ENCODE measurements at places on chromosomes 6 and 20. TPM values are rescaled to one million over a fixed set of nuclear protein-coding genes. Genes with fewer than 3 reads are reported as not detected.

DNA sequence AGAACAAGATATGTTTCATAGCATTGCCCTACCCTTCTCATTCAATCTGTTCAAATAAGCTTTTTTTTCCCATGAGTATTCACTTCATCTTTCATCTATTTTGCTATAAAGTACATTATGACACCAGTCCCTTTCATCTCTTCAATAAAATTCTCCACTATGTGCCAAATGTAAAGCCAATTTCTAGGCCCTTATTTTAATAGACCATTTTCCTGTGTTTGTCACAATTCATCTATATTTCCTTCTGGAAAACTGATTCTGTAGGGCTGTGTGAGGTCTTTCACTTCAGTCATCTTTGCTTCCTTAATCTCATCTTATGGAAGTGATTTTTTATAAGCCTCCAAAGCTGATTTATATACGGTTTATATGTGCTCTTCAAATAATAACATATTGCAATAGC is 992.4 kb upstream of the EYS start:
- no peak for DNase-seq

Gene PHACTR3
- not detected for total RNA-seq

DNA sequence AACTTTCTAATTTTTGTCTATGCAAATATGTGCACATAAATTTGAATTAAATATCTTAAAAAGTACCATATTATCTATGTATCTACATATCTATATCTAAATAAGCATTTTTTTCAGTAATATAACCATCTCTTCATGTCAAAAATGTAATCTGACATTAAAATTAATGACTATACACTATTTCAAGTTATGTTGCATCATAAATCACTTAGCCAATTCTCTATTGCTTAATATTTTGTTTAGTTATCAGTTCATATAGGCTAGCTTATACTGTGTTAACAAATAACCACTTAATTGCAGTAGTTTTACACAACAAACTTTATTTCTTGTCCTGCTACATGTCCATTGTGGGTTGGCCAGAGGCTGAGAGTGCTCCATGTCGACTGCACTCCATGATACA is 360.8 kb downstream of the EPM2A start:
- DNase-seq, result no peak

DNA sequence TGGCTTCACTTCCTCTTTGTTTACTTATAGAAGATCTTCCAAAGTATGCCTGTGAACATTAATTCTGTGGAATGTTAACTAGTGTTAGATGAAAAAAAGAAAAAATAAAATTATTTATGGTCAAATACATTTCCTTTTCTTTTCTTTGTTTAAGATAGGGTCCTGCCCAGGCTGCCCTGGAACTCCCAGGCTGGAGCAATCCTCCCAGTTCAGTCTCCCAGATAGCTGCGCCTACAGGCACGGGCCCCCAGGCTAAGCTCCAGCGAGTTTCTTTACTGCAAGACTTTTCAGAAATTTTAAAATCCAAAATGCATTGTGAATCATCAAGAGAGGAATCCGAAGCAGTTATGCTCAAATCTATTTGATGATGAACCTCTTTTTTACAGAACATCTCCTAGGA is 39.3 kb upstream of the IL20RA start:
- no peak for DNase-seq

Gene PRDM13
- not detected for total RNA-seq

DNA sequence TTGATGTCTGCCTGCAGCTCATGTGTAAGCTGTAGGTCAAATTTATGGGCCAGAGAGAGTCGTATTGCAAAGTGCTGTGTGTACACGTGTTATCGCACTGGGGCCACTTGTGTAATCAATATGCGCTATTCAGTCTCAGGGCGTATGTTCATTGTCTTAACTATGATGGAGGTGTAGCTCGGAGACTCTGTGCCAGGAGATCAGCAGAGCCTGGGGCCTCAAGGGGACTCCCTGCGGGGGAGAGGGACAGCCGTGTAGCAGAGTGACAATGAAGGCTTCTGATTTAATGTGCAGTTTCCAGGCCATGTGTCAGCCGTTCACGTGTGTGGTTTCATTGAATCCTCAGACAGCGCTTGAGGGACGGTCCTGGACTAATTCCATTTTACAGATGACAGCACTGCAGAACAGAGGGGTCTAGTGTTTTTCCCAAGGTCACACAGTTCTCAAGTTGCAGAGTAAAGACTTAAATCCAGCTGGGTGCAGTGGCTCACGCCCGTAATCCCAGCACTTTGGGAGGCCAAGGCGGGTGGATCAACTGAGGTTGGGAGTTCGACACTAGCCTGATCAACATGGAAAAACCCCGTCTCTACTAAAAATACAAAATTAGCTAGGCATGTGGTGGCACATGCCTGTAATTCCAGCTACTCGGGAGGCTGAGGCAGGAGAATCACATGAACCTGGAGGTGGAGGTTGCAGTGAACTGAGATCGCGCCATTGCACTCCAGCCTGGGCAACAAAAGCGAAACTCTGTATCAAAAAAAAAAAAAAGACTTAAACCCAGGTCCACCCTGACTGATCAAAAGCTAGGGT is 242.5 kb downstream of the PREX1 start:
- DNase-seq, result no peak

GRCh38 chr20:59830665-59831023 is 102.8 kb downstream of the SYCP2 start:
- no peak for DNase-seq

Gene HMGCLL1
- total RNA-seq, result not detected

- DNase-seq, result no peak
These were observed 132.2 kb upstream of the INSM1 start for GRCh38 chr20:20235681-20236080.

DNA sequence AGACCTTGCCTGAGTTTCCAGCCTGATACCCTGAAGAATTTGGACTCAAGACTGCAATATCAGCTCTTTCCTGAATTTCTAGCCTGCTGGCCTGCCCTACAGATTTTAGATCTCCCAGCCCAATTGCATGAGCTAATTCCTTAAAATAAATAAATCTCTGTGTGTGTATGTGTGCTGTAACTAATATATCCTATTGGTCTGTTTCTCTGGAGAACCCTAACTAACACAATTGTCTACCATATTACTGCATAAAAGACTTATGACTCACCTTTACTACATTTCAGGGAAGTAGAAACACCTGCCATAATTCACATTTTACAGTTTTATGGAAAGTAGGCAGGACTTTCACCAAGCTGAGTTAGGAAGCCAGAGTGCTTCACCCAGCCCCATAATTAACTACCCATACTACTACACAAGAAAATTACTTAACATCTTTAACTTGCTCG is 90.7 kb upstream of the BEND6 start:
- no peak for DNase-seq

- DNase-seq, result no peak
These were observed 51.7 kb downstream of the CEP43 start for GRCh38 chr6:167050903-167051302.

GRCh38 chr6:117487821-117488220 is 5.3 kb downstream of the DCBLD1 start:
- DNase-seq, result no peak

DNA sequence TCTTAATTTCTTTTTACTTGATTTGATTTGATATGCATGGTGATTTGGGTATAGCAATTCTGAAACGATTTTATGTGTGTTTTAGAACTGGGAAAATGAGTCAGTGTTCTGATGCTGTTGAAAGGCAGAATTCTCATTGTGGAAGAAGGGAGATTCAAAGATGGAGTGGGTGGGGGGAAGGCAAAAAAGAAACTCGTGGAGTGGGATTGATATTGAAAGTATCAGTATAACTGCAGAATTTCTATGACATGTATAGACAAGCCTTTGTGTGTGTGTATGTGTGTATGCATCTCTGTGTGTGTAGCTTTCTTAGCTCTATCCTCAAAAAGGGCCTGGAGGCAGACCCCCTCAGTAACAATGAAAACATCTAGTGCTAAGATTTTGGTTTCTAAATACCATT is 184.3 kb upstream of the OLIG3 start:
- DNase-seq, result peak; percentile 47

GRCh38 chr6:122770835-122771601 is 8.5 kb upstream of the FABP7 start:
- no peak for DNase-seq

Gene RAB44
- total RNA-seq, result 0.07 TPM

- DNase-seq, result no peak
These were observed 111.2 kb downstream of the CDK19 start for GRCh38 chr6:110703906-110704594.

DNA sequence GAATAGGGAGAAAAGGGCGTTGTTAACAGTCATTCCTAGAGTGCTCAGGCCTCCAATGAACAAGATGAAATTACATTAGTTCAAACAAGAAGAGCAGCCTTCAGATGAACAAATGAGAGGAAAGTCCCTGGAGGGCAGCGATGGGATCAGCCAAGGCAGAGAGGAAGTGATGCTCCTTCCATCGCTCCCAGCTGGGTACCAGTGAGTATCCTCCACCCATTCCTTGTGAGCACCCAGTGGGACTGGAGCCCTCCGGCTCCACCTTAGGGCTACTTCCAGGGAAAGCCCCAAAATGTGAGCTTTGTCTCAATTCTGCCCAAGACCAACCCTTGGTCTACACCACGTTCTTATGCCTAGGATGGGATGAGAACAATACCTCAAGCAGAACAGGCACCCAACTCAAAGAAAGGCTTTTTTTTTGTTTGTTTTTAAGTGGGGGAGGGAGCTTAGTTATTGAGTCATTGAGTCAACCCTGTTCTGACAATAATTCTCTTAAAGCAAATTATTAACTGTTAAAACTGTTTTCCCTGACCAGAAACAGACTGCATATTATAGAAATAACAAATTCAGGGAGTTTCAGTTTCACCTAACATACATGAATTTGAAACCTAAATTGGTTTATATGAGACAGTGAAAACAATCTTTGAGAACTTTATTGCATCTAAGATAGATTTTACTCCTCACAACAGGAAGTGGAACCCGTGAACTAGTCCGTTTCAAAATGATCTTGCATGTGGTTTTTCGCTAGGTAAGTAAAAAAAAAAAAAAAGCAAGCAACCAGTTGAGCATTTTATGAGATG is 106.9 kb downstream of the IPCEF1 start:
- peak; percentile 52 for DNase-seq

GRCh38 chr6:66478705-66479104 is 771.7 kb upstream of the EYS start:
- DNase-seq, result no peak

DNA sequence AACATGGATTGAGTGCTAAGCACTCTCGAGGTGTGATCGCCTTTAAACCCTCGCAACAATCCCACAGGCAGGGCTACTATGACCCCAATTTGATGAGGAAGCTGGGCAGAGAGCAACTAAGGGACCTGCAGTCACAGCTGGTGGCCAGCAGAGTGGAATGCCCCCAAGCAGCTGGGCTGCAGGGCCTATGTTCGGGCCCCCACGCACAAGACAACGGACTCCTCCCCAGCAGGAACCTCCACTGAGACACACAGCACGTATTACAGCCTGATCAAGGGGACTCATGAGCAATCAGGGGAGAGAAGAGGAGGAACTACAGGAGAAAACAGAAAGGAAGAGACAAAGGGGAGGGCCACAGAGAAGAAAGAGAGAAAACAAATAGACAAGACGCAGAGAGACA is 21.7 kb downstream of the CST7 start:
- DNase-seq, result no peak

DNA sequence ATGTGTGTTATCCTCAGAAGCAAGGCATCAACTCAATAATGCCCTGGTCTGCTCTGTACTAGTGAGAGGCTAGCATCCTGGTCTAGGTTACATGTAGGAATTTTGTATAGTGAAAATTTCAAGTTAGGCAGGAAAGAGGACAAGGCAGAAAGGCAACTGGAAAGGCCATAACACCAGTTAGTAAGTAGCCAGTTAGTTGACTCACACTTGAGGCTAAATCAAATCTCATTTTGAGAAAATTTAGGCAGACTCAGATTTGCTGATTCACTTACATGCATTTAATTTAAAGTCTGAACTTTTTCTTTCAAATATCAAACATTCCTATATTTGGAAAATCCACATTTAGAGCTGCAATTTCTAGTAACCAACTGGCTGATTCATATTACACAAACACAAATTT is 184.5 kb upstream of the TCF21 start:
- DNase-seq, result no peak

GRCh38 chr6:77548190-77548589 is 84.9 kb upstream of the HTR1B start:
- no peak for DNase-seq

DNA sequence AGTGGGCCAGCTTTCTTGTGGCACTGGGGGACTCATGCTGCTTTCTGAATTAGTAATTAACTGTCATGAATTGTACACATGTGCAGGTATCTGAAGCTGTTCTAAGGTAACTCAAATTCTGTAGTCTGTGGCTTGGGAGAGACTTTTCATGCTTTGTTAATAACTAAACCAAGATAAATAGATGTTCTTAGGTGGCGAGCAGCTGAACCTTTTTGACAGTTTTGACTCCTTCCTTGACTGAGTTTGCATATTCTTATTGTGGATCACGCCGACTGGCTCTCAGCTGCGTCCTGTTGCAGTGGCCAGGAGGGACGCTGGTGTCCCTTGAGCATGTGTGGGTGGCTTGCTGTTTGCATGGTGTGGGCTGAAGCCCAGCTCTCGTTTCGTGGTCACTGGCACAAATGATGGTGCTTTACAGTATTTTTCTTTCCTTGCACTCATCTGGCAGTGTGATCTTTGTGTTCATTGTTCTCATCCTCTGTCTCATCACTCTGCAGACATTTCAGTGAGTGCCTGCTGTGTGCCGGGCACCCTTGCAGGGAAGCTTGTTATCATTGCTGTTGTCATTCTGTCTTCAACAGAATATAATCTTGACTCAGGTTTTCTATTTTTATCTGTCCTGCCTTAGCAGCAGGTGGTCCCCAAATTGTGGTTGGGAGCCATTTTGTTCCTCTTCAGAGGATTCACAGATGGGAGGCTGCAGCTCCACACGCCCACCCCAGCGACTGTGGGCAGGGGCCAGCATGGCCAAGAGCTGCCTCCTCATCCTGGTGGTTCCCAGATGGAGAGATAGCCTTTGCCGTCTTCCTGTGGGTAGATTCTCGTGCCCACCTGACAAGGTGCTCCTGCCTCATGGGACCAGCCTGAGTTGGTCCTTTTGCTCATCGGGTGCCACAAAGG is 39.6 kb downstream of the DUSP22 start:
- no peak for DNase-seq

- no peak for DNase-seq
These were observed 14.0 kb downstream of the DEFB110 start for GRCh38 chr6:50007819-50008218.

DNA sequence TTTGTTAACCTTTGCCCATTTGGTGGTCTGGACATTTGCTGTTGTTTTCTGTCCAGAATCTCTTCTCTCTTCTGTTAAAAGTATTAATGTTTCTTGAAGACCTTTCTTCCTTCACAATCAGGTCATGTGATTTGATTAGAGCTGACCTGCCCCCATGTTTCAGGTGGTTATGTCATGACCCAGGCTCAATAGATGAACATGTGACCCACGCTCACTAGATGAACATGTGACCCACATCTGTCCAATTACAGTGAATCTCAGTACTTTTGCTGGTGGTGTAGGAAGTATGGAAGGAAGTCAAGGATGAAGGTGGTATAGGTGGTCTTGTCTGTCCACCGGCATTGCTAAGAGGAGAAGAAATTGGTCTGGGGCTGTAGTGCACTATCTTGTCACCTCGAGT is 289.1 kb upstream of the JAG1 start:
- DNase-seq, result no peak

GRCh38 chr6:168581236-168581635 is 140.3 kb downstream of the SMOC2 start:
- no peak for DNase-seq

Measured in activated CD8-positive, alpha-beta T cell treated with anti-CD3 and anti-CD28 coated beads for 36 hours (primary cell).